ENCODE measurements at places on chromosomes 7 and 10.

DNA sequence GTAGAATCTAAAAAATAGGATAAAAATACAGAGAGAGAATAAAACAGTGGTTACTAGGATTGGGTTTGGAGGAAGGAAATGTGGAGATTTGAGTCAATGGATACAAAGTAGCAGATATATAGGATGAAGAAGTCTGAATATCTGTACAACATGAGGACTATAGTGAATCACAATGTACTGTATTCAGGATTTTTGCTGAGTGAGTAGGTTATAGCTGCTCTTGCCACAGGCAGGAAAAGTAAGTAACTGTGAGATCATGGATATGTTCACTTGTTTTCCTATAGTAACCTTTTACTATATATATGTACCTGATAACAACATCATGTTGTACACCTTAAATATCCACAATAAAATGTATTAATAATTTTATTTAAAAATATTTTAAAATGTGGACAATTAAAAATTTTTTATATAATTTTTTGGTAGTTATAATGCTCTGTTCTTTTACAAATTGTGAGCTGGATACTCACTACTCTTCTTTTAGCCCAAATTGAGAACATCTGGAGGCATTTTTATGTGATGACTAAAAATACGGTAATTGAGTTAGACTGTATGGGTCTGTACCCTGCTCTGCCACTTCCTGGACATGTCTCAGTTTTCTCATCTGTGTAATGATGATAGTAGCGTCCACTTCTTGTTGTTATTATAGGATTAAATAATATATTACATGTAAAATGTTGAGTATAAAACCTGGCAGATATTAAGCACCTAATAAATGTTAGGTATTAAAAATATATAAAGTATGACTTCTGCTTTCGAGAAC, 439.1 kb downstream of the AUTS2 start:
- ATAC-seq: no peak

GRCh38 chr7:11760372-11760771, 71.6 kb downstream of the THSD7A start:
- ATAC-seq: no peak

GRCh38 chr10:71771821-71772617, 1.3 kb downstream of the VSIR start:
- ATAC-seq: no peak

GRCh38 chr7:98870121-98870651, 372 bp upstream of the TMEM130 start:
- ATAC-seq: peak; percentile 95

DNA sequence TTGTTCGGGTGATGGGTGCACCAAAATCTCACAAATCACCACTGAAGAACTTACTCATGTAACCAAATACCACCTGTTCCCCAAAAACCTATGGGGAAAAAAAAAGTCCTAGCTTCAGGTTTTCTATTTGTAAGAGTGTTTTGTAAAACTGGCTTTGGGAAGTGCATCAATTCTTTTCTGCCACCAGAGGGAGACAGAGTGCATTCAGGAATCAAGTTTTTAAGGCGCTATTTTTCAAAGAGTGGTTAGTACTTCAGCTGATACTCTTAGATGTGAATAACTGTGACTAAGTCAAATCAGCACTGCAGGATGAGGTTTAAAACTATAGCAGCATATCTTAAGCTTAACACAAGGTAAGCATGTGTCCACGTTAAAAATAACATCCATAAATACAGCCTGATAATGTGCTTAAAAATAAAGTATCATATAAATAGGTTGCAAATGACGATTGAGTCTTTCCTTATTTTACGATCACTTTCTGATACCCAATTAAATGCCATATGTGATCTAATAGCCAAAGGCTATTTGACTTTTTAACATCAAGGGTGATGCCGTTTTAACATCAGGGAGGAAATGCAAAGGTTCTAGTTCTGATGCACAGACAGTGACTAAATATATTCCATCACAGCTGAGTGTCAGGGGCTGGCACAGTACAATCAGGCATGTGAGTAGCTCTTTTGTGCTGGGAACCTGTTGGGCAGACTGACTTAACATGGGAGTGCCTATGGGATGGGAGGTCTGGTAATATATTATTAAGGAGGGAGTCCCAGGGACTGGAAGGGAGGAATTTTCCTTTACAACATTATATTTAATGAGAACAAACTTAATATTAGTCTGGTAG, 10.6 kb upstream of the LYZL2 start:
- ATAC-seq: no peak

DNA sequence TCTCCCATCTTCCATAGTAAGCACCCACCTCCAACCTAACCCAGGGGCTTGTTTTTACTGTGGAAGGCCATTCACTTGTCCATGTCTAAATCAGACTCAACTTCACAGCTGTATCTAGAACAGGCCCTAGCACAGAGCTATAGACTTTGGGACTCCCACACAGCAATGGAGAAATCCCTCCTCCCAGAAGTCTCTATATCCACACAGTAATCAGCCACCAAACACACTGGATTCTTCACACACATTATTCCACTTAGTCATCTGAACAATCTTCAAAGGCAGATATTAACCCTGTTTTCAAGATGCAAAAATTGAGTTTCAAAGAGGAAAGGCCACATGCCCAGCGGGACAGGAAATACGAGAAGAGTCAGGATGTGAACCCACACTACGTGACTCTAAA, 81.8 kb downstream of the MALSU1 start:
- no peak for ATAC-seq

DNA sequence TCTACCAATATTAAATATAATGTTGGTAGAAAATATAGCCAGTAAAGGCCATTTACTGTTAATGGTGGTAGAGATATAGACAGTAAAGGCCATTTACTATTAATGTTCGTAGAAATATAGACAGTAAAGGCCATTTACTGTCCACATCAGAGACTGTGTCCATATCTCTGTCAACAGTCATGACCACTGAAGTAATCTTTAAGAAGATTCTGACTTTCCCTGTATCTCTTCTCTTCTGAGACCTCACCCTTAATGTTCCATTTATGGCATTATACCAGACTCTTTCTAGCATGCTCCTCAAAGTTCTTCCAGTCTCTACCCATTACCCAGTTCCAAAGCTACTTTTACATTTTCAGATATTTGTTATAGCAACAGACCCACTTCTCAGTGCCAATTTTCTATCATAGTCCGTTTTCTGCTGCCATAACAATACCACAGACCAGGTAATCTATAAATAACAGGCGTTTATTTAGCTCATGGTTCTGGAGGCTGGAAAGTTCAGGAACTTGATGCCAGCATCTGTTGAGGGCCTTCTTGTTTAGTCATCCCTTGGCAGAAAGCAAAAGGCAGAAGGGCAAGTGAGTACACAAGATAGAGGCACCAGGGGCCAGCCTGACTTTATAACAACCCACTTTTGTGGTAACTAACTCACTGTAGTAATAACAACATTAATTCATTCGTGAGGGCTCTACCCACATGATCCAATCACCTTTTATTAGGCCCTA, 7.9 kb upstream of the NUDCD3 start:
- ATAC-seq: no peak

DNA sequence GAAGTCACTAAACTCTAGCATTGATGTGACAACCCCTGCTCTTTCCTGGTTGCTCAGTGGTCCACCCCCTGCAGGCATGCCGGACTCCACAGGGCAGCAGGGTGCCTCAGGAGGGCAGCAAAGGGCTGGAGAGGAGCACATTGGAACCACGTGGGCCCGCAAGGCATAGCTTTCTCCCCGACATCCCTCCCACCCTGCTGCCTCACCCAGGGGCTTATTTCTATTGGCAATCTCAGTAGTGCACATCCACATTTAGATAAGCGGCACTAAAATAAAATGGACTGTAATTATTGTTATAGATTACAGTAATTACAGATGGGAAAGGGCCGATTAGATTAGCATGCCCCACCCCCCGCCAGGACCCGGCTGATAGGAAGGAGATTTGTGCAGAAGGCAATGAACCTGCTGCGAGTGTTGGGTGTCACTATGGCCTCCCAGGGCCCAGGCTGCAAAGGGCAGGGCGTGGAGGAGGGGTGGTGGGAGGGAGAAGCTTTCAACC, 580.1 kb downstream of the GRID1 start:
- peak; percentile 38 for ATAC-seq

DNA sequence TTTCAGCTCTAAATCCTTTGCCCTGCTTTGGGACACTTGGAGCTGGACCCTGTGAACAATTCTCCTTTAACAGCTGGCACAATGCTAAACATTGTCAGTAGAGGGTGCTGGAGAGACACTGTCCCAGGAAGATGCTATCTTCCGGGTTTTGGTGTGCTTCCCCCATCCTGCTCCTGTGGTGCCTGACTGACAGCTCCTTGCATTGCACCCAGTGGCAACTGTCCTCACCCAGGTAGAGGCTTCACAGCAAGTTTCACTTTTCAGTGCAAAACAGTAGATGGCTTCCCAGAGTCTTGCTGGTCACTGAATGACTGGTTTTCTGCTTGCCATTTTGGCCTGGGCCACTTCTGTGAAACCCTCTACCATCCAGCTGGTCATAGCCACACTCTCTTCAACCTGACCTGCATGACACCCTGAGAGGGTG, 77.3 kb downstream of the CDC14C start:
- ATAC-seq: peak; percentile 31

DNA sequence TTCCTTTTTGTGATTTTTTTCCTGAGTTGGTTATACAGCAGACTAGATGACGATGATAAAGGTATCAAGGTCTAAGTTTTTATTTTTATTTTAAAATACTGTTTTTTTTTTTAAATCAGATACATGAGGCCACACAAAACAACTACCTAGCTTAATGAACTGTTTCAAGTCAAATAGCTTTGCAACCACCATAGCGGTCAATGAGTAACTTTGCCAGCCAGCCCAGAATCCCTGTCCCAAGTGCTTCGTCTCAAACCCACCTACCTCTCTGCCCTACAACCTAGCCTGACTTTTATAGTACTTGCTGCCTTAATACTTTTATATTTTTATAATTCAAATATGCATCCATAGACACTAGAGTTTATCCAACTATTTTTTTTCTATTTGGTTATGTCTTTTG, 676.5 kb downstream of the NRG3 start:
- ATAC-seq: no peak

DNA sequence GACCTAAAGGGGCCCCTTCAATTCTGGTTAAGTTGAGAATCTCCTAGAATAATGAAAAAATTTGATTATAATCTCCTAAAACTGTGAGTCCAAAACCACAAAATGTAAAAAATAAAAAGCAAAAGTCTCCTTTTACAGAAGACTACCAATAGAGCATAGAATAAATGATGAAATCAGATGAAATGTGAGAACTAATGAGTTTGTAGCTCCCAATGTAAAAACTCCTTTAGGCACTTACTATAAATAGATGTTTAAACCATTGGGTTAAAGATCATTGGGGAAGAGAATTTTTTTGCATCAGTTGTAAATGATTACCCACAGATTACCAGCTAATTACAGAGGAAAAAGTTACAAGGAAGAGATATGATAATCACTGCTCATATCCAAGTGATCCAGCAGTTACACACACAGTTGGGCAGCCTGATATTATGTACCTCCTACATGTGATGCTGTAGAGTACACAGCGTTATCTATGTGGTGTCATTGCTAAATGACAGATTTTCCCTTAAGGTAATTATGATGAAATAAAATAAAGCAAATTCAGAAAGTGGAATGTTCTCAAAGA, 282.7 kb upstream of the SEMA3D start:
- ATAC-seq: no peak

GRCh38 chr10:124723826-124724225, 20.4 kb downstream of the FAM53B start:
- no peak for ATAC-seq

GRCh38 chr10:124342821-124343170, 75.9 kb downstream of the OAT start:
- no peak for ATAC-seq

GRCh38 chr7:70489813-70490212, 642.1 kb upstream of the GALNT17 start:
- ATAC-seq: no peak

DNA sequence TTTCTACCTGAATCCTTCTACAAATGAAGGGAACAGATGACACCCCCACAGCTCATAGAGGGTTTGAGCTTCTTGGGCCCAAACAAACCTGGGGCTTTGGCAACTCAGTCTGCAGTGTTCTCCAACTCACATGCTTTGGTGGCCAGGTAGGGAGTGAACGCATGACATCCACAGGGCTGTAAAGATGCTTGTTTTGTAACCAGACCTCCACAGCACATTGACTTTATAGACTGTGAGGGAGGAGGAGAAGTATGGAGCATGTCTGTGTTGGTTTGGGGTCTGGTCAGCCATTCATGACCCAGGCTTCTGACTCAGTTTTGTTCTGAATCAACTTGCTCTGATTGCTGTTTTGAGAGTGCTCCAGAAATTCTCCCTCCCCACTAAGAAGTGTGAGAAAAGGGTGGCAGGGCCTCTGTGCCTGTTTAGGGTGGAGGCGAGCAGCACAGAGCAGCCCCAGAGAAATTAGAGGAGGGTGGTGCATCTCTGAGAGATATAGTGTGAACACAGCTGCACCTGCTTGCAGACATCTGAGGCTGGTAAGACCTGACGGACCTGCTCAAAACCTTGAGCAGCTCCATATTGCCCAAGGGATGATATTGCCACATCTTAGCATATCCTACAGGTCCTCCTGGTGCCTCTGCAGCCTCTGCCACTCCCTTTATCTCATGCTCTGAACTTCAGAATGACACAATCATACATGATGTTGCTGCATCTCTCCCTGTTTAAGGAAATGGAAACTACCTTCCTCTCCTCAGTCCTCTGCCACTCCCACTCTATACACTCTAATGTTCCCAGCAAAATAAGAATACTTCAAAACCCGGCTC, 287.7 kb downstream of the ABCA13 start:
- ATAC-seq: no peak

DNA sequence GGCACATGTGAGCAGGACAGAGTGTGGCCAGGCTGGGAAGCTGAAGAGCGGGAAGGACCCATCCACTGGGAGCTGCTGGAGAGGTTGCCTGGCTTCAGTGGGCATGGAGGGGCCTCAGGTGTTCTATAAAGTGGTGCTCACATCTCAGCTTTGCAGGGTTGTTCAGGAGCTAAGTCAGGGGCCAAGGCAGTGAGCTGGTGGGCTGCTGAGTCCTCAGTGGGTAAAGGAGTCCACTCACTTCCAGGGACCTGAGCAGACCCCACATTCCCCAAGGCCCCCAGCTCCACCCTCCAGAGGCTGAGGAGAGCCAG, 28.8 kb upstream of the C10orf53 start:
- ATAC-seq: no peak

DNA sequence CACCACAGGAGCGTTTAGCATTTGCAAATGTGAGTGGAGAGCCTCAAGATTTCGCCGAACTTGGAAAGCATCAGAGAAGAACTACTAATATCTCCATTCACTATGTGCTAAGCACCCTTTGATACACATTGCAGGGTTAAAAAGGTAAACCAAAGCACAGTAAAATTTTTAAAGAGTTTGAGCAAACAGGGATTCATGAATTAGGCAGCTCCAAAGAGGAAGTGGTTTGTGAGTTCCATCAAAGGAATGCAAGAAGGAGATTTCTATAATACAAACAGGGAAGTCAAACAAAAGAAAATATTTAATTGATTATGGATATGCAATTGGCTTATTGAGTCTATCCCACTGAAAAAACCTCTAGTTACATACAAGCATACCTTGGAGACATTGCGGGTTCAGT, 81.1 kb upstream of the TMEM72 start:
- ATAC-seq: no peak

GRCh38 chr7:28291559-28291958, 111.0 kb upstream of the JAZF1 start:
- no peak for ATAC-seq

All from stimulated activated memory B cell treated with anti-CD40 and anti-IgM and Interleukin-4, amounts not matched to agents 10 μg/mL and 1 μg/mL and 100 μg/mL, for 72 hours (primary cell).